ENCODE measurements at places on chromosomes 11 and 22. TPM values are rescaled to one million over a fixed set of nuclear protein-coding genes. Genes with fewer than 3 reads are reported as not detected.

CPT1B gene
- total RNA-seq = 7.9 TPM

- no peak for DNase-seq
Observed at GRCh38 chr11:104771763-104772162, 126.5 kb downstream of the CASP12 start.

GRCh38 chr11:61004761-61005181 is 33.3 kb downstream of the CD6 start:
- peak; percentile 39 for DNase-seq

DNA sequence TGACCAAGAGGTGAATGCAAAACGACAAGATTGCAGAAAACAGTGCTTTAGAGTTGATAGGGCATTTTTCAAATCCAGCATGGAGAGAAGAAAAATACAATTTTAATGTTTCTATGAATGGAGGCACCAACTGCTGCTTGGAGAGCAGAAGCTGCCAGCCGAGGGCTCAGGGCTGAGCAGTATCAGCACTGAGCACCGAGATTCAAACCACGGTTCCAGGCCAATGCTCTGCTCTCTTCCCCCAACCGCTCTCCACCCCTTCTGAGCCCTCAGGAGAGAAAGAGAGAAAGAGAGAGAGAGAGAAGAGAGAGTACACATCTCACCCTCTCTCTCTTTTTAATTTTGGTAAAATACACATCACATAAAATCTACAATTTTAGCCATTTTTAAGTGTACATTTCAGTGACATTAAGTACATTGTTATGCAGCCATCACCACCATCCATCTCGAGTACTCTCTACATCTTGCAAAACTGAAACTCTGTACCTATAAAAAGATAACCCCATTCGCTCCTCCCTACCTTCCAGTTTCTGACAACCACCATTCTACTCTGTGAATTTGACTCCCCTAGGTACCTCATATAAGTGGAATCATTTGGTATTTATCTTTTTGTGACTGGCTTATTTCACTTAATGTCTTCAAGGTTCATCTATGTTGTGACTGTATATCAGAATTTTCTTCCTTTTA is 333.3 kb downstream of the MIAT start:
- DNase-seq = no peak

DNA sequence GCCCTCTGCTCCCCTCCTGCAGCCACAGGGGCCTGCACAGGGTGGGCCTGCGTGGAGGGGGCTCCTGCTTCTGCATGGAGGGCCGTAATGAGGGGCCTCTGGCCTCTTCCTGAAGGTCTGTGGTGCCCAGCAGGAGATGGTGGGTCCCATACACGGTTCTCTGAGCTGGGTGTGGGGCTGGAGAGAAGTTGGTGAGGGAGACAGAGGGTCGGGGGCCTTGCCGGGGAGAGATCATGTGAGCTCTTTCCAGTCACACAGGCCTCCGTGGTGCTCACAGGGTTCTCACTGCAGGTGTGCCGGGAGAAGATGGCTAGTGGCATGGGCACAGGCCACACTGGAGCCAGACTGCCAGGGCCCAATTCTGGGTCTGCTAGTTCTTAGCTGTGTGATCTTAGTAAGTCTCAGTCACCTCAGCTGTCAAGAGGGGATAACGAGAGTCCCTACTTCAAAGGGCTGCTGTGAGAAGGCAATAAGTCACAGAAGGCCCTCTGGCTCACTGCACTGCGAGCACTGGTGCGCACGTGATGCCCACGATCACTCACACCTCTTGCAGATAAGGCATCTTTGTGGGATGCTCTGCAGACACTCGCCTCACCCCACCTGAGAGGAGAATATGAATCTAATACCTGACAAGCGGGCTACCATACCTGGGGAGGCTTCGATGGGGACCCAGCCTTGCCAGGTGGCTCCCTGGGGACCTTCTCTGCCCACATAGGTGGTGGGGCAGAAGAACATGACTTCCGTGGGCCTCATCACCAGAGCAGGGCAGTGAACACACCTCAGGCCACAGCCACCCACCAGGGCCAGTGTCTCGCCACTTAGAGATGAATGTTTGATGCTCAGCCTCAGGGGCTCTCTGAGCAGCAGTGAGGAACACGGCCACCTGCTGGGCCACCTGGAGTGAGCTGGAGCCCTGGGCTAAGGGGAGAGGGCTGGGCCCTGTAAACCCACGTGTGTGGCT is 14.5 kb downstream of the KCNC1 start:
- DNase-seq = no peak

- DNase-seq = no peak
Observed at GRCh38 chr11:132357811-132358572, 987.6 kb downstream of the NTM start.

MUC2 gene
- total RNA-seq = not detected

RCOR2 gene
- 0.80 TPM for total RNA-seq

DNA sequence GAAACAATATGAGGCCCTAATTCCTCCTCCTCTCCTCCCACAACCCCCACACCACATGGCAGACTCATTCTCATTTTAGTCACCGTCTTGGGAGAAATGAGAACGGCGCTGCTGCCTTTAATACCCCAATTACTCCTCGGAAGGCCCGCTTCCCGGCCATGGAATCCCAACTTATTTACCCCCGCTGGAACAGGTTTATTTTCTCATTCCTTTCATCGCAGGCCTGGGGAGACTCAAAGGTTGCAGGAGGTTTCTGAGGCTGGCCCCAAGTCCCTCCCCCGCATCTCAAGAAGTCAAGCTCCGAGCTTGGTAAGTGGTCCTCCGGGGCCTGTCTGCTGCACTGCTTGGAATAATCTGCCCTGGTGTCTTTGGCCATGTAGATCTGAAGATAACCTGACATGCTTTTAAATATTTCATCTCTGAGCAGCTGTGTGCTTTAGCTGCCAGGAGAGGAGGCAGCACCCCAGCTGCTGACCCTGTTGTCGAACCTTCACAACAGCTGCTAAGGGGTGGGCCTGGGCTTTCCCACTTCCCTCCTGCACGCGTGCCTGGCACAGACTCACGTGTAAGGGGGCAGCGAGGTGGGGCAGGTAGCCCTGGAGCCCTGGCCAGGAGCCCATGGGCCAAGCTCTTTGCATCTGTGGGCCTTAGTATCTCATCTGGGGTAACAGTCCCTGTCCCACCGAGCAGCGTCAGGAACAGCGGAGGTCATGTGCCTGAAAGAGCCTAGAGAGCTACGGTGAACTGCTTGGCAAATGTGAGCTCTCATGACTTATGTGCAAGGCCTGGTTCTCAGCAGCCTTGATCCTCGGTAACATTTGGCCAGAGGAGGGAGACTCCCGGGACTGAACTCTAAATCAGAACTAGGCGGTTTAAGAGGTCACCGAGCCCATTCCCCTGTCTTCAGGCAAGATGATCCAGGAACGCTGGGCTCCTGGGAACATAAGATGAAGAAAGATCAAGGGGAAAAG is 164.6 kb downstream of the ST3GAL4 start:
- no peak for DNase-seq

- DNase-seq = no peak
Observed at GRCh38 chr22:37218771-37219411, 6.6 kb upstream of the SSTR3 start.

- DNase-seq = no peak
Observed at GRCh38 chr11:64339754-64340408, at the start of gene CCDC88B. CCDC88B (plus strand) TSS chr11:64340204; CDS start chr11:64340267, 63 bp downstream.

DNA sequence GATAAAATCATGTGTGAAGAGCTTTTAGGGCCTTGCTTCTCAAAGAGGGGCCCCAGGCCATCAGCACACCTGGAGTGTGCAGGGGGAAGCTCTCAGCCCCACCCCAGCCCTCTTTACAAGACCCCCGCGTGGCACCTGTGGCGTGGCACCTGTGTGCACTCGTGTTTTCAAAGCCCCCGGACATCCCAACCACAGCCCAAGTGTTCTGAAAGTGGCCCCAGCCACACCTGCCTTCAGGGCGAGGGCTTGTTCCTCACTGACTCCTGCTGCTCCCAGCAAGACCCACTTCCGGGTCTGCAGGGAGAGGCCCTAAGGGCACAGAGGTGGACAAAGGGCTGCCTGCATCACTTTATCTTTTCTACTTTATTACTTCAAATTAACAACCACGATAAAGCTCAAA is 17.5 kb upstream of the TMEM184B start:
- DNase-seq = no peak

DNA sequence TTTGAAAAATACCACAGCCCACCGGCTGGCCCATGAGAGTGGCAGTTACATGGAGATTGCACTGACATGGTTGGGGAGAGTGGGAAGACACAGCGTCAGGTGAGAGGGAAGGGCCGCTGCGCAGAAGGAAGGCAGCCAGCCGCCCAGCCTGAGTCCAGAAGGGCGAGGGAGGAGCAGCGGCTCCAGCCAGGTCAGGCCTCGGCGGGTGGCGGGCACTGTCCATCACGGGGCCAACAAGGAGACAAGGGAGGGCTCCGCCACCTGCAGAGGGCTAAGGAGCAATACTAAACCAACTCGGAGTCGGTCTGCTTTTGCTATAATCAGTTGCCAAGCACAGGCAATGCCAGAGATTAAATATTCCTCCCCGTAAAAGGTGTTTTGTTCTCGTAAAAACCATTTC is 384.5 kb downstream of the TBC1D22A start:
- no peak for DNase-seq

SYCE3 gene
- not detected for total RNA-seq

DNA sequence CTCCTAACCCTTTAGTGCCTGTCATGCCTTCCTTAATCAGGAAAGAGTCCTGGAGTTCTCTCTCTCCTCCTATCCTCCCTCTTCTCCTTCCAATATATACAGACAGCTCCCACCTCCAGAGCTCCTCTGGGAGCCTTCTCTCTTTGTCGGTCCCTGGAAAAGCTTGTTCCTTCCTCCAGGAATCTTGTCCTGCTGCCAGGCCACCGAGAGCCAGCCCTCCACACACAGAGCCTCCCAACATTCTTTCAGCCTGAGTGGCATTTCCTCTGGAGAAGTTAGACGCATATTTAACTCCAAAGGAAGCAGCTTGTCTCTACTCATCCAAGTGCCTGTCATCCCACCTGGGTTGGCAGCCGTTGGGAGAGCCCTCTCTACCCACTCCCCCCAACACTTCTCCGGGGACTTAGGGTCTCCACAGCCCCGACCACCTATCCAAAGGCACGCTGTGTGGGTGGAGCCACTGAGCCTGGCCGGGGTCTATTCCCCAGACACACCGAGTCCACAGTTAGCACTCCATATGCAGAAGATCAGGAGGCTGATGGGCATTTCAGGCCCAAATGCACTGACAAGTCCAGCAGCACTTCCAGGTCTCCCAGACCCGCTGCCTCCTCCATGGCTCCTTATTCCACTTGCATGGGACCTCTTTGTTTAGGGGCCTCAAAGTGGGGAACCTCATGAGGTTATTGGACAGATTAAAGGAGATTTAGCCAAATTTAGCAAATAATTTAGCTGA is 31.1 kb downstream of the DKK3 start:
- DNase-seq = peak; percentile 94

GRCh38 chr11:44260081-44260480 is 49.9 kb downstream of the ALX4 start:
- DNase-seq = no peak

DNA sequence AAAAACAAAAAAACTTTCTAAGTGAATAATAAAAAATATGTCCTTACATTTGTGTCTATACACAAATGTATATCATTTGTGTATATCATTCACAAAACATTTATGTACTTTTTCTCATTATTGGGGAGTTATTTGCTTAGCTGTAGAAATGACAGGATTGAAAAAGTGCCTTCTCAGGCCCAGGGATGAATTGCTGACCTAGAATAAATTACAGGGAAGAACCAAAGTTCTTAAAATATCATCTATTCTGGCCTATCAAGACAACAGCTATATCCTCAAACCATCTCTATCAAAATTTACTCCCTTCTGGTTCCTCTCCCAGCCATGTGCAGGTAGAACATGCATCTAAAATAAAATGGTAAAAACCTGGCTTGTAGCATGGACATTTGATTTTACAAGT is 1.9 kb upstream of the RAB6A start:
- no peak for DNase-seq

DNA sequence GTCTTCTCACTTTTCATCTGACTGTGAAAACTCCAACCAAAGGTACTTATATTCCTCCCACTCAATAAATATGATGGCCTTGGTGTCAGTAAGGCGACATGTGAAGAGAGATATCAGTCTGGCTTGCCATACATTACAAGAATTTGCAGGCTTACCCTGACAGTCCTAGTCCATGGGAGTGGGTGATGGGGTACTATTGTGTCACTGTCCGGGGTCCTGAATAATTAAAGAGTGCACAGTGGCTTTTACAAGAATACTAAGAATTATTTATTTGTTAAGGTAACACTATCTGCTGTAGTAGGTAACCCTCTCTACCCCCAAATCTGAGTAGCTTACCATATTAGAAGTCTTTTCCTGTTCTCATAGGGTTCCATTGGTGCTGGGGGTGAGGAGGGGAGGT is 23.1 kb upstream of the IZUMO1R start:
- no peak for DNase-seq

CHRM4 gene
- total RNA-seq = not detected

DNA sequence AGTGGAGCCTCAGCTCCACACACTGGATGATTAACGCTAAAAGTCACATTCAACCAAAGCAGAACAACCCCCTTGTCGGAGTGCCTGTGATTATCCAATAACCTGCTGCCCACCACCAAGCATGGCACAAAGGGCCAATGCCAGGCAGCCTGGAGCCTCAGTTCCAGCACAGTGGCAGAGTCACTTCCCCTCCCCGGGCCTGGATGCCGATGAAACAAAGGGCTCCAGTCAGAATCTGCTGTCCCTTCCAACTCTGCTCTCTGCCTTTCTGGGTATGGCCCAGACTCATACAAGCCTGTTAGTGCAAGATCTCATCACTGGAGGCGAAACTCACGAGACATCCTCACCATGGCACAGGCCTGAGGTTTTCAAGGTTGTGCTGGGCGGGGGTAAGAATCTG is 52.1 kb downstream of the CLTCL1 start:
- DNase-seq = no peak

DNA sequence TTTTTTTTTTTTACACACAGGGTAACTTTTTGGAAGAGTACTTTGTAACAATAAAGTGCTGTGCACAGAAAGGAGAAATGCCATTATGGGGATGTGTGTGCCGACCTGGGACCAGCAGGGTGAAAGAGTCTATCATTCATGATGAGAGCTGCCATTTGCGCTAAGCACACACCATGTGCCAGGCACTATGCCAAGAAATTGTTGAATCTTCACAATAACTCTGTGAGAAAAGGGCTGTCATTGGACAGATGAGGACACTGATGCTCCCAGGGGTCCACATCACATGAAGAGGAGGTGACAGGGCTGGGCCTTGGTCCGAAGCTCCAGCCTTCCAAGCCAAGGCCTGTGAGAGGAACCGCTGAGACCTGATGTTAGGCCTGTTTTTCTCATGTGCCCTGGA is 5.6 kb downstream of the DUSP18 start:
- DNase-seq = no peak

DNA sequence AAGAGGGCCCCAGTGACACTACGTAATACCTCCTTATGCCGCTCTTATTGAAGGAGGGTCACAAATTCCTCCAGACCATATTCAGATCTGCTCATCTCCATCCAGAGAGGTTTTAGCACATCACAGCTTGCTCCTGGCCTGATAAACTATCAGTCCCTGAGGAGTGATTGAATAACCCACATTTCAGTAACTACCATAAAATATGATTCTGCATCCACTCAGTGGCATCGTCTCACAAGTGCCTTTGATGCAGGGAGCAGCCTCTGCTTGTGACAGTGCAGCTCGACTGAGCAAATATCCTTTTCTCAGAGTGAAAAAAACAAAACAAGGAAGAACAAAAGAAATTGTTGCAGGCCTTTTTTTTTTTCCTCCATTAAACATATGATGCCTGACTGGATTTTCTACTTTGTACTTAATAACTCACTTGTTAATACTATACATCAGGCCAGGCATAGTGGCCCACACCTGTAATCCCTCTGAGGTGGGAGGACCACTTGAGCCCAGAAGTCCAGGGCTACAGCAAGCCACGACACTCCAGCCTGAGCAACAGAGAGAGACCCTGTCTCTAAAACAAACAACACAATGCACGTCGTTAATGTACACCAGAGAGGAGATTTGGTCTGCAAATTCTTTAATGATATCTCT is 64.5 kb downstream of the DDX10 start:
- DNase-seq = no peak

Measured in Daoy (cell line).